D341Med (cell line): ENCODE measurements at places on chromosomes 1 and 21.

- DNase-seq = no peak
Observed at GRCh38 chr21:27572696-27573095, 605.8 kb upstream of the ADAMTS5 start.

GRCh38 chr1:239823852-239824251, 267.8 kb upstream of the FMN2 start:
- DNase-seq = no peak

GRCh38 chr21:26177187-26177586, 6.6 kb upstream of the APP start:
- no peak for DNase-seq

- DNase-seq = no peak
Observed at GRCh38 chr1:162977944-162978568, 91.1 kb upstream of the RGS4 start.

- no peak for DNase-seq
Observed at GRCh38 chr1:208939537-208940085, 643.9 kb upstream of the CAMK1G start.

GRCh38 chr1:239711768-239712167, 325.4 kb downstream of the CHRM3 start:
- no peak for DNase-seq
